Fibroblast of upper back skin (primary cell): ENCODE measurements at places on chromosomes 4 and X.

DNA sequence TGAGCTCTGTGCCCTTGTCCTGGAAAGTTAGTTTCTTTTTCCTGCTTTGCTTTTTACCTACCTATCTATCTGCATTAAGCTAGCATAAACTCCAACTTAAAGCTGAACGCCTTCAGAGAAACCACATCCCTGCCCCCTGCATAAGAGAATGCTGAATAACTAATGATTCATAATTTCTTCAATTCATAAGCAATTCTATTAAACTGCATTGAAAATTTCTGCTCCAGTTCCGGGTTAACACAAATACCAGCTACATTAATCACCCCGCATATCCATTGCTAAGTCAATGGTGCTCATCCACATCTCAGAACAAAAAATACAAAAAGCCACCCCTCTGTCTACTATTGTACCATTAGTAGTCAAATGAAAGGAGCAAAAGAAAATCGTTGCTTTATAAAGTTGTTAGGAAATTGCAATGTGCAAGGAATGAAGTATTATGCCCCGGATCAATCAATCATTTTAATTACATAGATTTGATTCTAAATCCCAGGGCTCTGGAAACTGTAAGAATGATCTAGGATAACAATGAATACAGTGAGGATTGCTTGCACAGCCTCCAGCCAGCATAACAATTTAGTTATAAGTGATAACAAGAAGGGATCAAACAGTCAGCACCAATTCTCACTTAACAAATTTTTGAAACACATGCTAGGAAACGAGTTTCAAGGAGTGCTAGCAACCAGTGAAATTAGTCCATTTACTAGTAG is 106.8 kb downstream of the ELOVL6 start:
- DNase-seq, result peak; percentile 89

DNA sequence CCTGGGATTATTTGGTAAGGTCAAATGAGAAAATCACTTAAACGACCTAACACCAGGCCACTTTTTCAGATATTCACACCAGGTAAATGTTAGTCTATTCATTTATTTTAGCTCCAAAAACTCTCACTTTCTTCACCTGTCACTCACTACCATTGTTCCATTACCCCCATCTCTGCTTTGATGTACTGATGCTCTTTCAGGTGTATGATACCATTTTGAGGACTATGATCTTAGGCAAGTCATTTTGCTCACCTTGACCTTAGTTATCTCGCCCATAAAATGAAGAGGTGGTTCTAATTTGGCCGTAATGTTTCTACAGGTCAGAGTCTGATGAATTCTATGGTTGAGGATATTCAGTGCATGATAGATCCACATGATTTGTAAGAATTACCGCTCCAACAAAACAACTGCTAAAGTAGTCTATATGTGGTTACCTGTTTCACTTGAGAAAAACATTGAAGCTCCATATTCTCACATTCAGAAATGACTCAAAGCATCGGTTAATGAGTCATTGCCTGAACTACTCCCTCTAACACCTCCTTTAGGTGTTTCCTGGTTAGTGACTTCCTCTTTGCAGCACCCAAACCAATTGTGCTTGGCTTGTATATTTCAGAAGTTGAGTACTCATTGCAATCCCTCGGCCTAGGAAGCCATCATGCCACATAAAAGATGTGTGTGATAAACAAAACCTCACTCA is 4.5 kb downstream of the DTHD1 start:
- no peak for DNase-seq

DNA sequence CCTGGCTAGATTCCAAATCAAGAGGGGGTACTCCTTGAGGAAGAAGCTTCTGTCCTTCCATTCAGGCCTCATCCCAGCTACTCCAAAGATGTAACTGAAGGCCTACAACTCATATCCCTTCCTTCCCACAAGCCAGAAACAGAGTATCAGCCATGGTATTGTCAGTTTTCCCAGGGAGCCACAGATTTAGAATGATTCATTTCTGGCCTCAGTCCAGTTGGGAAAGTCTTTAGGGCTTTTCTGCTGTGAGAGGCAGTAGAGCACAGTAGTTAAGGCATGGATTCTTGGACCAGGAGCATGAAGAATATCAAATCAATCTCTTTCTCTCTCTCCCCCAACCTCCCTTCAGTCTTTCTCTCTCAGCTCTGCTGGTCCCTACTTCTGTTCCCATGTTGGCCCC is 505.0 kb downstream of the BCOR start:
- DNase-seq, result peak; percentile 64

GRCh38 chrX:39309018-39309635 is 507.9 kb downstream of the MID1IP1 start:
- DNase-seq, result peak; percentile 32

GRCh38 chr4:139528377-139529005 is 27.5 kb downstream of the SETD7 start:
- peak; percentile 87 for DNase-seq

DNA sequence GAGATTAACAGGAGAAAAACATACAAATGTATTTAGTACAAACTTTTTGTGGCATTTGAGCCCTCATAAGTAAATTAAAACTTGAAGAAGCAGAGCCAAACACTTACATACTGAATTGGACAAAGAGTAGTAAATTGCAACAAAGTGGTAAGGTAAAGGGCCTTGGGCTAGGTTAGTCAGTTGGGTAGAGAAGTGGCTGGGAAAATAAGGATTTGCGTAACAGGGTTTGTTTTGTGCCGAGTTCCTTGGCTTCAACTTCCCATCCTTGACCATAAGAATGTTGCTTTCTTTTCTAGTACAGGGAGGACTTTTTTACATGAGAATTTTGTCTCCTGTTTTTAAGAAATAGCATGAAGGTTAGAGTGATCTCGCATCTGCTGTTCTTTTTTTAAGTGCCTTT is 33.3 kb upstream of the DSPP start:
- DNase-seq, result no peak

GRCh38 chr4:186158966-186159365 is 32.4 kb upstream of the CYP4V2 start:
- DNase-seq, result no peak

GRCh38 chr4:117783716-117784115 is 250.6 kb upstream of the NDST3 start:
- peak; percentile 46 for DNase-seq

GRCh38 chrX:152937236-152937635 is 39.4 kb downstream of the ZNF185 start:
- no peak for DNase-seq

- no peak for DNase-seq
Observed at GRCh38 chr4:2935762-2936743, 27.2 kb downstream of the NOP14 start.

DNA sequence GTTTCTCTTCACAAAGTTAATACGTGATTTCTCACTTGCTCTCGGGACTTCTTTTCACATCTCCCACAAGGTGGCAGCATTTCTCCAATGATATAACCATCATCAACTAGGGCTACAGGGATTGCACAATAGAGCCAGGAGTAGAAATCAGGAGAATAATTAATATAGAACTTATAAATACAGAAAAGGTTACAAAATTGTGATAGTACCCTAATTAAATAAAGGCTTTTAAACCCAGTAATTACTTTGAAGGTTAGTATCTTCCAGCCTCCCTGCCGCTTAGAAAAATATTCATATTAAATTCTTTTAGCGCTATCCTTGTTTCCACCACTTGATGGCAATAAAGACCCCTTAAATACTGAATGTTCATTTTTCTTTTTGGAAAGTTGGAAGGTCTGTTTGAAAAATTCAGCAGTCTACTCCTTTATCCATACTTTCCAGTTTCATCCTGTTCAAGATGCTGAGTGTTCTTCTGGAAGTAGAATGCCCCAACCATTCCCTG is 65.8 kb downstream of the RASGEF1B start:
- peak; percentile 80 for DNase-seq

DNA sequence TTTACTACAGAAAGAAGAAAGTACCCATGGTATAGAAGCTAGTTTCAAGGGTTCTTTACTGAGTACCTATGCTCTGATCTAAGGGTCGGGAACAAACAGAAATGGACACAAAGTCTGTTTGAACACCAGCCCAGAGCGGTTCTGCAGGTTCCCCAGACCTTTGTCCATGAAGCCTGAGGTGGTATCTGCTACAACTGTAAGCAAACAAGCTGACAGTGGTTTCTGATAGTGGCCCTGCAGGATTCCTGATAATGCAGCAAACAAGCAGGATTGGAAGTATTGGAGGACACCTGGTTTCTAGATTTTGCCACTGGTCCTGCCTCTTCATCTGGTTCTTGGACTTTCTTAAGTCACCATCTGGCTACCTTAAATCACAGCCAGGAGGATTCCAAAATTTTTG is 23.7 kb downstream of the SMPX start:
- no peak for DNase-seq

DNA sequence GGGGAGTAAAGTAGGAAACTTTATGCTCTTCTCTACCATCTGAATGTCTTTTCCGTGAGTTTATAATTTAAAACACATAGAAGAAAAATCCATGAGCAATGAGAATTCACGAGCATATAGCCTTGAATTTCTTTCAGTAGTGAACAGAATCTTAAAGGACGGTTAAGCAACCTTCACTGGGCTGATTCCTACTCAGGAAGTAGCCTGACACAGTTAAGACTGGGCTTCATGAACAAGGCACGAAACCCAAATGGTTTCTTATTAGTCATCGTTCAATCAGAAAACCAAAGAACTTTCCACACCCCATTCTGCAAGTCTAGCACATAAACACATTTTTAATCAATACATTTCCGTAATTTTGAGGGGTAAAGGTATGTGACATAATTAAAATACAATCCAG is 95.8 kb downstream of the SH3KBP1 start:
- DNase-seq, result peak; percentile 13

GRCh38 chr4:61177367-61177766 is 22.8 kb upstream of the ADGRL3 start:
- DNase-seq, result no peak

- peak; percentile 72 for DNase-seq
Observed at GRCh38 chrX:119686087-119686691, 6.8 kb downstream of the SEPTIN6 start.

GRCh38 chrX:110409925-110410324 is 51.3 kb downstream of the RTL9 start:
- peak; percentile 48 for DNase-seq

DNA sequence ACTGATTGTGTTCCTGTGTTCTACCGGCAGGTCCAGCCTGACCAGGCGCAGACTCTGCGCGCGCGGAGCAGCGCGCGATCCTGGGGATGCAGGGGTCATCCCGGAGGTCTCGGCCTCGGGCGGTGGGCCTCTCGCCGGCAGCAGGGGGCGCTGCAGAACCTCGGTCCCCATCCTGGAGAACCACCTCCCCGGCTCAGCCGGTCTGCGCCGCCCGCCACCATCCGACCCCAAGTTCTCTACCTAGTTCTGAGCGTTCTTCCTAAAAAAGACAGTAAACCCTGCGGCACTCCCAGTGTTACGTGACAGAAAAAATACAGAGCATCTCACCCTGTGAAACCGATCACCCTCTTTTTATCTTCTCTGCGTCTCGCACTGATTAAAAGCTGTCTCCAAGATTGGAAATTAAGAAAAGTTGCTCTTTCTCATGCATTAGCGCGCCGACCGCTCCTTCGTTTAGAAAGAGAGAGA is 1.6 kb downstream of the TRPC3 start:
- peak; percentile 67 for DNase-seq
